SK-N-SH (cell line): ENCODE measurements at places on chromosomes 4 and X. TPM values are rescaled to one million over a fixed set of nuclear protein-coding genes. Genes with fewer than 3 reads are reported as not detected.

The USP27X gene
- 1.9 and 2.9 TPM in 2 replicates for polyA plus RNA-seq

The C1QTNF7 gene
- not detected in 2 replicates for polyA plus RNA-seq

The KLHL4 gene
- 0.18 and 0.24 TPM in 2 replicates for polyA plus RNA-seq

The PAK3 gene
- polyA plus RNA-seq = 0.23 and 0.63 TPM in 2 replicates

The IBSP gene
- not detected in 2 replicates for polyA plus RNA-seq

The USP17L20 gene
- polyA plus RNA-seq = not detected in 2 replicates

The ANOS1 gene
- under 0.01 and 0.02 TPM in 2 replicates for polyA plus RNA-seq

The FAM47E gene
- polyA plus RNA-seq = 1.8 and 2.5 TPM in 2 replicates

- peak; percentile 43 for DNase-seq
- no peaks in the 10 kb centered on the region for H3K36me3 ChIP-seq
- no peak overlapping the region for H3K4me3 ChIP-seq
- H3K27me3 ChIP-seq = no peaks in the 10 kb centered on the region
- no peak overlapping the region for H3K27ac ChIP-seq
These were observed 13.3 kb downstream of the CETN2 start for GRCh38 chrX:152817078-152817764.

DNA sequence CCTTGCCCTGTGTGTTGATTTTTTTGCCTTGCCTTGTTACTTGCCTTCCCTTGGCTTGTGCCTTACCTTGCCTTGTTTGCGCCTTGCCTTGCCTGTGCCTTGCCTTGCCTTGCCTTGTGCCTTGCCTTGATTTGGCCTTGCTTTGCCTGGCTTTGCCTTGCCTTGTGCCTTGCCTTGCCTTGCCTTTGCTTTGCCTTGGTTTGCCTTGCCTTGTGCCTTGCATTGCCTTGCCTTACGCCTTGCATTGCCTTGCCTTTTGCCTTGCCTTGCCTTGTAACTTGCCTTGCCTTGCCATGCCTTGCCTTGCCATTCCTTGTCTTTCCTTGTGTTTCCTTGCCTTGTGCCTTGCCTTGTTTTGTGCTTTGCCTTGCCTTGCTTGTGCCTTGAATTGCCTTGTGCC lies 94.6 kb downstream of the TAB3 start:
- H3K4me1 ChIP-seq = no peaks in the 10 kb centered on the region
- no peak for DNase-seq
- H3K4me3 ChIP-seq = no peak overlapping the region
- H3K27me3 ChIP-seq = no peaks in the 10 kb centered on the region
- H3K36me3 ChIP-seq = no peaks in the 10 kb centered on the region

DNA sequence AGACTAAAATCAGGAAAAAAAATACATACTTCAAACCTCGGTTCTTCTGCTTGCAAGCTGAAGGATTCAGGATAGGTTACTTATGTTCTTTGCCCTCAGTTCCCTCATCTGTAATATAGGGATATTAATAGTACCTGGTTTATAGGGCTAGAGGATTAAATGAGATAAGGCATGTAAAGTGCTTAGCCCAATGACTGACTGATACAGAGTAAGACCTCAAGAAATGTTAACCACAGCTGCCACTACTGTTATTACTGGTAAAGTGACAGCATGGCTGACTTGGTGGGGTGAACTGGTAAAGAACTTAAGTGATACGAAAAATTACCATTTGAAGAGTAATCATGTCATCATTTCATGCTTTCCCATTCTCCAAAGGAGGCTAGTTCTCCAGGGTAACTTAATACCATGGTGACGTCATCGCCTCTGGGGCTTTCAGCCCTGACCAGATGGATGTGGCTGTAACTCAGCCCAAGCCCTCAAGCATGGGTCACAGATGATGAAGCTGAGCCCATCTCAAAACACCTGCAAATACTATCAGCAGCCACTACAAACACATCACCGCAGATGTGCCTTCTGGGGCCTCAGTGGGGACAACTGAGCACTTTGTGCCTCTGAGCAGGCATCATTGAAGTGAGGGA lies 44.5 kb upstream of the SCML1 start:
- no peak overlapping the region for H3K4me3 ChIP-seq
- H3K27me3 ChIP-seq = no peaks in the 10 kb centered on the region
- no peak overlapping the region for H3K27ac ChIP-seq
- no peaks in the 10 kb centered on the region for H3K4me1 ChIP-seq

DNA sequence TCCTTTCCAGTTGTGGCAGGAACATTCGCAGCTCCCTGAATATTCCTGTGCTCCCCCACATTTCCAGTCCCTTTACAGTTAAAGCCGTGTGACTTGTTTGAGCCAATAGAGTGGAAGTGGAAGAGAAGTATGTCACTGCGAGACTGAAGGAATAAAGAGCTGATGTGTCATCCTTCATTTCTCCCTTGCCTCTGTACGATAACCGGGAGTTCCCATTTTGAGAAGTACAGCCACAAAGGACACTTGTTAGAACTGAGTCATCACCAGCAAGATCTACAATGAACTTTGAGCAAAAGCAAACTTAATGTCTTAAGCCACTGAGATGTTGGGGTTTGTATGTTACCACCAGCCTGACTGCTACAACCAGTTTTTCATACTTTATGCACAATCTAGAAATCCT lies 92.3 kb downstream of the SPRY1 start:
- H3K36me3 ChIP-seq = no peaks in the 10 kb centered on the region
- H3K27me3 ChIP-seq = no peaks in the 10 kb centered on the region
- no peak overlapping the region for H3K4me3 ChIP-seq

- DNase-seq = no peak
- no peaks in the 10 kb centered on the region for H3K27me3 ChIP-seq
- no peak overlapping the region for H3K27ac ChIP-seq
- no peaks in the 10 kb centered on the region for H3K36me3 ChIP-seq
- H3K4me1 ChIP-seq = no peaks in the 10 kb centered on the region
These were observed 38.1 kb upstream of the ARSH start for GRCh38 chrX:2967998-2968909.

- no peak overlapping the region for H3K27ac ChIP-seq
- no peak overlapping the region for H3K4me3 ChIP-seq
- H3K36me3 ChIP-seq = no peaks in the 10 kb centered on the region
- H3K4me1 ChIP-seq = peaks cover 4% of the 10 kb centered on the region
- no peak for DNase-seq
These were observed 265.5 kb downstream of the ARHGAP24 start for GRCh38 chr4:85740431-85740861.

DNA sequence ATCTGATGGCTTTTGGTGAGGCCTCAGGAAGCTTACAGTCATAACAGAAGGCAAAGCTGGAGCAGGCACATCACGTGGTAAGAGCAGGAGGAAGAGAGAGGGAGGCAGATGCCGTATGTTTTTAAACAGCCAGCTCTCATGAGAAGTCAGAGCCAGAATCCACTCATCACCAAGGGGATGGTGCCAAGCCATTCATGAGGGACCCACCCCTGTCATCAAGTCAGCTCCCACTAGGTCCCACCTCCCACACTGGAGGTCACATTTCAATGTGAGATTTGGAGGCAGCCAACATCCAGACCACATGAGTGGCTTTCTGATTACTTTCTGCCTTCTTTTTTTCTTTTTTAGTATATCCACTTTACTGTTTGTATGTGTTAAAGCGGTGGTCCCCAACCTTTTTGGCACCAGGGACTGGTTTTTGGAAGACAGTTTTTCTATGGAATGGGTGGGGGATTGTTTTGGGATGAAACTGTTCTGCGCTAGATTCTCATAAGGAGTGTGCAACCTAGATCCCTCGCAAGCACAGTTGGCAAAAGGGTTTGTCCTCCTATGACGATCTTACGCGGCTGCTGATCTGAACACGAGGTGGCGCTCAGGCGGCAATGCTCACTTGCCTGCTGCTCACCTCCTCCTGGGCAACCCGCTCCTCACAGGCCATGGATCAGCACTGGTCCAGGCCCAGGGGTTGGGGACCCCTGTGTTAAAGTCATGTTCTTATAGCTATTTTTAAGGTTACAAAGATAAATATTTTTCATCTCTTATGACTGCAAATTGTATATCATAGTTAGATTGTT lies 61.7 kb downstream of the SLIT2 start:
- no peaks in the 10 kb centered on the region for H3K36me3 ChIP-seq
- peaks cover 18% of the 10 kb centered on the region; the same call in 1 of the 2 replicates for H3K4me1 ChIP-seq
- peak overlapping the region; percentile 4; the same call in 1 of the 2 replicates for H3K4me3 ChIP-seq

DNA sequence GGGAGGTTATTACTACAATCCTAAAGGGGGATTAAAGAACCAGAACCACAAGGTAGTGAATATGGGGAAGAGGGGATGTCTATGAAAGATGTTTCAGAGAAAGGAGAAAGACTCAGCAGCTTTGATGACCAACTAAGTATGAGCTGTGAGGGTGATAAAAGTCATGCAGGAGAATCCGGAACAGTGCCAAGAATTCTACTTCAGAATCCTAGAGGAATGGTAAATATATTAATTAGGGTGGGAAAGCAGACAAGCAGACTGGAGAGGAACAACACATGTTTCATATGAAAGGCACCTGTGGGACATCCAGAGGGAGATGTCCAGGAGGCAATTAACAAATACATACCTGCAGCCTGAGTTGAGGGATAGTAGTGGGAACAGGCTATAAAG lies 642.2 kb upstream of the DIPK2B start:
- H3K4me1 ChIP-seq = peaks cover 22% of the 10 kb centered on the region
- peaks cover 32% of the 10 kb centered on the region for H3K36me3 ChIP-seq

DNA sequence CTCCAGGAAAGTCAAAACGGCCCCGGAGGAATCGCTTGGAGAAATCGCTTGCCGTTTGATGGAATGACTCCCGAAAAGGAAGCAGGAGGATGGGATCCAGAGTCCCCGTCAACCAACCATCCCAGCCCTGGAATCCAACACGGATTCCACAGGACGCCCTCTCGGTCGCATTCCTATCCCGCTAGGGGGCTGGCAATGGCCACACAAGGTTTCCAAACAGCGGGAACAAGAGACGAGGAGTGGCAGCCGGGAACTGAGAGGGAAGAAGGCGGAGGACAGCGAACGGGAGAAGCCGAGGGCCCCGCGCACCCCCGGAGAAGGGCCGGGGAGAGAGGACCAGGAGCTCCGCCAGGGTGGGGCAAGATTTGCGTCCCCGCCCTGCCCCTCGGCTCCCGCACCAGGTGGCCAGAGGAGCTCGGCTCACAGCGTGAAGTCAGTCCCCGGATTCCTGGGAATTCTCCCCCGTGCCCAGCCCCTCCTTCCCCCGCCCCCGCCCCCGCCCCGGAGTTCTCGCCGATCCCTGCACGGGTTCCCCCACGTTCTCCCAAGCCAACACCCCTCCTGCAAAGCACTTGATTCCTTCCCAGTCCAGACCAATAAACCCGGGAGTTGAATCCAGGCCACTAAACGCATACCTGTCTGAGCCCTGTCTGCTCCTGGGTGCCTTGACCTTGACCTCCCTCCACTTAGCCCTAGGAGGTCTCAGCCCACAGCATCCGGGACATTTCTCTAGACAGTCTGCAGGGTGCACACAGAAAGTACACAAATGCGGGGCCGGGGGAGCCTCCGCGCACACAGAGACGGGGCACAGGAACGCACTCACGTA lies 1.4 kb downstream of the PDZD4 start:
- H3K36me3 ChIP-seq = no peaks in the 10 kb centered on the region
- H3K27ac ChIP-seq = no peak overlapping the region
- DNase-seq = peak; percentile 61
- peak overlapping the region; percentile 46 for H3K4me3 ChIP-seq
- H3K27me3 ChIP-seq = peaks cover 60% of the 10 kb centered on the region
- peaks cover 2% of the 10 kb centered on the region; the same call in 1 of the 2 replicates for H3K4me1 ChIP-seq

GRCh38 chr4:118767109-118767508 lies 68.8 kb downstream of the SEC24D start:
- H3K27ac ChIP-seq = peak overlapping the region; percentile 84; the same call in 1 of the 2 replicates
- peaks cover 51% of the 10 kb centered on the region for H3K36me3 ChIP-seq
- H3K4me1 ChIP-seq = peaks cover 60% of the 10 kb centered on the region
- no peaks in the 10 kb centered on the region for H3K27me3 ChIP-seq

GRCh38 chr4:186148336-186148975 lies 42.9 kb upstream of the CYP4V2 start:
- 0 out of 2 replicates have a peak, but pooled peaks cover 6% of the 10 kb centered on the region for H3K27me3 ChIP-seq
- H3K4me1 ChIP-seq = peaks cover 8% of the 10 kb centered on the region; the same call in 1 of the 2 replicates
- no peaks in the 10 kb centered on the region for H3K36me3 ChIP-seq
- H3K4me3 ChIP-seq = no peak overlapping the region
- DNase-seq = no peak
- no peak overlapping the region for H3K27ac ChIP-seq

GRCh38 chr4:89754531-89754930 lies 82.4 kb downstream of the SNCA start:
- DNase-seq = no peak
- no peaks in the 10 kb centered on the region for H3K36me3 ChIP-seq
- H3K4me1 ChIP-seq = peaks cover 19% of the 10 kb centered on the region
- H3K27me3 ChIP-seq = no peaks in the 10 kb centered on the region
- H3K4me3 ChIP-seq = no peak overlapping the region

DNA sequence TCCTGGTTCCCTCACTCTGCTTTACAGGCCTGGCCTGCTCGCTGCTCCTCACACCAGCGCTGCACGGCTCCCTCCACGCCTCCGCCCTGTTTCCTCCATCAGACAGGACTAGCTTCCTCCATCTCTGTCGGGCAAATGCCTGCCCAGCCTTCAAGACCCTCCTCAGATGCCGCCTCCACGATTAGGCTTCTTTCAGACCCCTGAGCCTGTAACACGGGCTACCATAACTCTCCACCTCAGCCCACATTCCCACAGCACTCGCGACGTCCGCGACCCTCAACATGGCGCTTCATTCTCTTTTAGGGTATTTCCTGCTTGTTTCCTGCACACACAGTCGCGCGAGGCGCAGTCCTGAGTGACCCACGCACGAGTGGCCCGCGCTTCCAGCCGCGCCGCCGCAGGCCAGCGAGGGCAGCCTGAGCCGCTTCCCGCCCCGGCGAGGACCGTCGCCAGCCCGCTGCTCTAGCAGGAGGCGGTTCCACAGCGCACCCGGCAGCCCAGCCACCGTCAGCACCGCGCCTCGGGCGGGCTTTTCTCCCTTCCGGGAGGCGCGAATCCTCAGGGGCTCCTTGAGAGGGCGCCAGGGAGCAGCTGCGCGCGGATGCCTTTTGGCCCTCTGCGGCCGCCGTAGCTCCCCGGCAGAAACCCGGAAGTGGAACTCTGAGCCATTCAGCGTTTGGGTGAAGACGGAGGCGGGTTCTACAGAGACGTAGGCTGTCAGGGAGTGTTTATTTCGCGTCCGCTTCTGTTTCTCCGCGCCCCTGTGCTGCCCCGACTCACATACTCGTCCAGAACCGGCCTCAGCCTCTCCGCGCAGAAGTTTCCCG lies at the start of gene FRG1:
Gene FRG1, plus strand, starts transcription at position 695 of the 827 bp plus-strand sequence. CDS start 138 bp downstream, outside the sequence.
- peak; percentile 96 for DNase-seq
- peak within 1 kb of the TSS; percentile 77 for H3K27ac ChIP-seq
- H3K4me1 ChIP-seq = peaks cover 5% of the 10 kb centered on the region
- H3K27me3 ChIP-seq = no peaks in the 10 kb centered on the region
- H3K4me3 ChIP-seq = peak within 1 kb of the TSS; percentile 94

- H3K4me1 ChIP-seq = no peaks in the 10 kb centered on the region
- no peak overlapping the region for H3K4me3 ChIP-seq
- peaks cover 50% of the 10 kb centered on the region for H3K36me3 ChIP-seq
- H3K27ac ChIP-seq = no peak overlapping the region
- DNase-seq = no peak
These were observed 63.4 kb downstream of the DCUN1D4 start for GRCh38 chr4:51906167-51906958.

GRCh38 chrX:121755541-121755940 lies 708.1 kb downstream of the GLUD2 start:
- no peak for DNase-seq
- H3K4me3 ChIP-seq = no peak overlapping the region
- no peaks in the 10 kb centered on the region for H3K36me3 ChIP-seq
- H3K27ac ChIP-seq = no peak overlapping the region
- H3K27me3 ChIP-seq = no peaks in the 10 kb centered on the region
- H3K4me1 ChIP-seq = no peaks in the 10 kb centered on the region
